ENCODE measurements at places on chromosomes 7 and 10.

DNA sequence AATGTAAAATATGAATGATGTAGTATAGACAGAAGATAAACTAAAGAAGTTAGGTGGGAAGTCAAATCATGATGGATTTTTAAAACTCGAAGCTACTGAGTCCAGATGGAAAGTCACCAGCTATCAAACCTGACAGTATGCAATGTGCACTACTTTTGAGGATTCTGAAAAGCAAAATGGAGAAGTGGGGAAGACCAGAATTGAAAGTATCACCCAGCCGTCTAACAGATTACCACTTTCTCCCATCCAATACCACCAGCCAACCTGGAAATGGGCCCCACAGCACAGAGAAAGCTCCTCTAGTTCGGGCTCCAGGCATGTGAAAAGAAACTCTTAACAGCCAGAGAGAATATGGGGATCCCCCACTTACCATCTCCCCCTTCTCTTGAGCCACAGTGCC lies 67.9 kb upstream of the SRRM3 start:
- DNase-seq: no peak

GRCh38 chr7:107384025-107384424 lies 85.8 kb upstream of the GPR22 start:
- DNase-seq: no peak

- no peak for DNase-seq
Observed at GRCh38 chr10:30639946-30640786, 10.6 kb upstream of the LYZL2 start.

- no peak for DNase-seq
Observed at GRCh38 chr7:150428671-150429451, 21.6 kb upstream of the GIMAP8 start.

- DNase-seq: no peak
Observed at GRCh38 chr10:124820121-124820520, 18.5 kb downstream of the ABRAXAS2 start.

DNA sequence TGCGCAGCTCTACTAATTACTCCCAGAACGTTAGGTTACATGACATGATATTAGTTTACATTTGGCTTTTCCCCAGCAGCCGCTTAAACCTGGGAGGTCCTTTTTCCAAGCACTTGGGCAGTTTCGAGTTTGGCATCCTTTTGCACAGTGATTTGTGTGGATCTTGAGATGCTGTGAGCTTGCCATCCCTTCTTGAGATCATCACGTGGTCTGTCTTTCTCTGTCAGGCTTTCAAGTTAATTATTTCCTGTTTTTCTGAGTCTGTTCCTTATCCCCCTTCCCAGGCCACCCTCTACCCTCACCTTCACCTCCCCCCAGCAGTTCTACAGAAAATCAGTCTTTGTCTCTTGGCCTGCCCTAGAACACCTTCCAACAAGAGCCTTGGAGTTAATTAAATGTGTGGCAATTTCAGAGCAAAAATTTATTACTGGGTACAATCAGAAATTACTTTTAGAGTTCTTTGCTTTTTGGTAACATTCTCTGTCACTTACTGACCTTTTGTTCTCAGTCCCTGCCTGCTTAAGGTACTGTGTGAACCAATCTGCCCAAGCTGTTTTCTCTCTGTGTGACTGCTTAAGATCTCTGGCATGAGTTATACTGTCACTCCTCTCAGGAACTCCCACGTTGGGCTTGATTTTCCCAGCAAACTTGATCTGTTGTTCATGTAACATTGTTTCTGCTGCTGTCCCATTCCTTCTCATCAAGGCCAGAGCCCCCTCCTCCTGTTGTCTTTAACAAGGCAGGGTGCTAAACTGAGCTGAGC lies 3.1 kb upstream of the SLF2 start:
- no peak for DNase-seq

DNA sequence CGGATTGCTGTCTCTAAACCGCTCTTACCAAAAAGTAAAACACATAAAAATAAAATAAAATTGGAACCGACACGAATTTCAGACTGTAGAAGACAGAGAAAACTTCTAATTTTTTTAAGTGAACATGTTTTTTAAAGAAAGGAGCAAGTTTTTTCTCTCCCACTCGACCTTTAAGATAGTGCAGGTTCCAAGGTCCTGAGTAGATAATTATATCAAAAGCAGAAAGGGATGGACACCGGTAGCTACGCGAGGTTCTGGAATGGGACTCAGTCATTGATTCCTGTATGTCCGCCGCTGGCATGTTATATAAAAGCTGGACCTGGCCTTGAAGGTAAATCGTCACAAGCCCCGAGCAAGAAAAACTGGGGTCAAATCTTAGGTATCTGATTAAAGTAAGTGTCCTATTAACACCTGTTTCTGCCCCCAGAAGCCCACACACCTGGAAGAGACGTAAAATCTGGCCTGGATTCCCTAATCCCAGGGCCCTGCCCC lies 462 bp upstream of the CISD1 start:
- no peak for DNase-seq

- no peak for DNase-seq
Observed at GRCh38 chr10:49666685-49667084, 12.8 kb upstream of the C10orf53 start.

- no peak for DNase-seq
Observed at GRCh38 chr7:22696541-22697228, 30.3 kb upstream of the IL6 start.

DNA sequence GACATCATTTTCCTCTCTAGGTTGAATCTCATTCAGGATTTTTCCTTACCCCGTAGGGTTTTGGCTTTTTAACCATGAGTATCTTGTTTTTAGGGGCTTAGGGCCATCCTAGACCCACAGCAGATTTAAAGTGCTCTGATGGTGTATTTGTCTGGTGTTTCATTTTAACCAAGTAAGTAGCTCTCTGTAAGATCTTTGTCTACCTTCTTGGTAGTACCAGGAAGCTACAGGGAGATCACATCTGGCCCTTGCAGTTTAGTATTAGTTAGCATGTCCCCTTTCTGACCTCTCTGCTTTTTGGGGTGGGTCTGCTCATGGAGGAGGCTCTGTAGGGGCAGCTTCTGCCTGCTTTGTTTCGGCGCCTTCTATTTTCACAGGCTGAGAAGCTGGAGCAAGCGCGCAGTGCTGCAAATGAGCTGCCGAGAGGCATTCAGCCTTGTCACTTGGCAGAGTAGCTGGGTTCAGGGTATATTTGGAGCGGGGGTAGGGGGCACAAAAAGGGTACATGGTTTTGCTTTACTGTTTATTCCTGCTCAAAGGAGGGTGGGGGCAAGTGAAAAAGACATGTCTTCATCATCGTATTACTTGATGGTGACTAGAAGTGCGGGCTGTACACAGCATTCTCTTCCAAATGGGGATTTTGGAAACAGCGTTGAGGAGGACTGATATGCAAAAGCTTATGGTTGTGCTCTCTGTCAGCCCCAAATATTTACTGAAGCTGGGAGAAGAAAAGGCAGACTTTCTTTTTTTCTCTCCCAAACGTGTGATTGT lies 146.3 kb downstream of the CELF2 start:
- DNase-seq: no peak

GRCh38 chr7:116990056-116990455 lies 36.8 kb downstream of the ST7 start:
- no peak for DNase-seq

DNA sequence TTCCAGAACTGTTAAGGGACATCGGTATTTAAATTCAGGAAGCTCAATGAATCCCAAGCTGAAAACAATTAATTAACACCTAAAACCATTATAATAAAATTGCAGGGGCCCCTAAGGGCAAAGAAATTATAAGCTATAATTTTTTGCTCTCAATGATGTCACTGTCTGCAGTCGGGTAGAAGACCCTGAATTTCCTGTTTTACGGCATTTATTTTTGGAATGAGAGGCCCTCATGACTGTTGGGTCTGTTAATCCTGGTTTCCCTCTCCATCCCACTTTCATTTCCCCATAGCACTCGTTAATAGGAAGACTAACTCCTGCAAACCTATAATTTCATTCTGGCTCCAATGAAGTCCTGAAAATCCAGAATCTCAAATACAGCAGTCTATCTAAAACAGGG lies 25.8 kb upstream of the GPR37 start:
- DNase-seq: no peak
